ENCODE measurements at places on chromosomes 13 and 19.
A peak's percentile ranks its signal among the peaks of the same experiment; 100 is the strongest.

- DNase-seq = no peak
Observed at GRCh38 chr13:51659276-51660127, 75.2 kb downstream of the WDFY2 start.

DNA sequence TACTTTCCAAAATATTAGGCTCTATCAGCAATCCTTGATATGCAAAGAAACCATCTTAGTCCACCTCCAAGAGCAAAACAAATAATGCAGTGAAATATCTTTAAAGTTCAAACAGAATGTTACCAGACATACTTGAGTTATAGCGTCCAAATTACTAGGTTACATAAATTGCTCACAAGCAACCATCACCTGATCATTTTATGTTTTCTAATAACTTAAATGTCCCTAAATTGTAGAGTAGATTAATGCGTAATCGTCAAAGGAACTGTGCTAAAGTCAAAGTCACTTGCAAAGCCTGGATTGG, 350.6 kb upstream of the ARGLU1 start:
- no peak for DNase-seq

- DNase-seq = no peak
Observed at GRCh38 chr19:31402529-31403316, 53.5 kb upstream of the TSHZ3 start.

DNA sequence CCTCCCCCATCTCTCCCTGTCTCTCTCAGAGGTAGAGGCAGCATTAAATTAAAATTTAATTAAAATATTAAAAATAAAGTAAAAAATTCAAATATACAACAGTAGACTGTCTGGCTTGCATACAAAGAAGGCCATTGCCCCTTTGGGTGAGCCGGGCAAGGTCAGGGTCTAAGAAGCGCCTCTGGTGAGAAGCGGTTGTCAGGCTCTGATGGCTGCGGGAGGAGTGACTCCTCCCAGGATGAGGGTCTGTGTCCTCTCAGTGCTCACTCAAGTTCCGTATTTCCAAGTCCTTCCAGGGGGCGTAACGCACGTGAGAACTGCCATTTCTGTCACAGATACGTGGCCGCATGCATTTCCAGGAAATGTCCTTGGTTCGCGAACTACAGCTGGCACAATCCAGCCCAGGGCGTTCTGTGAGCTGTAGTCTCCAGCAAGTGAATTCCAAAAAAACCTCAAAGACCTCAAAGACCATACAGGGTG, 737 bp upstream of the ZNF181 start:
- peak; percentile 73 for DNase-seq

DNA sequence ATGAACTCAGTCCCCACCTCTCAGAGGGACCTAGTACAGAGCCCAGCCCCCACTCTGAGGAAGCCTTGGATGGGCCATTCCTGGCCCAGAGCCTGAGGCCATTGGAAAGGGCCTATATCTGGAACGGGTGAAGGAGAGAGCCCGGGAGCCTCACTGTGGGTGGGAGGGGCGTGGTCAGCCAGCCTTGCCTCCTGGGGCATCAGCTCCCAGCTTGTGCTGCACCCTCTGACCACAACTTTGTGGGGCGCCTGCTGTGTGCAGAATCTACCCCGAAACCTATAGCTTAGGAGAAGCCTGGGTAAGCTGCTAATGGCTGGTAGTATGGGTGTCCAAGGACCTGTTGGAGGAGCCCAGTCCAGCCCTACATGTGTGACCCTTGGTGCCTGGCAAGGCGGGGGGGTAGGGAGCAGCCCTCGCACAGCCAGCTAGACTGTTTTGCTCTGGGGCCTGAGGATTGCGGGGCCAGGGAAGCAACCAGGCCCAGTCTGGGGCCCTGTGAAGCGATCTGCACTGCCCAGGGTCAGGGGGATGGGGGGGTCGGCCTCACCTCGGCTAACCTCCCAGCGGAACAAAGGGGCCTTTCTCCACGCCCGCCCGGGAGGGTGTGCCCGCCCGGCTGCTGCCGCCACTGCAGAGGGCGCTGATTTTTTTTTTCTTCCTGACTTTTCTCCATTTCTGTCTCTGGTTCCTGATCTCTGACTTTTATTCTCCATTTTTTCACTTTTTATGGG, 42.3 kb downstream of the LYL1 start:
- no peak for DNase-seq

DNA sequence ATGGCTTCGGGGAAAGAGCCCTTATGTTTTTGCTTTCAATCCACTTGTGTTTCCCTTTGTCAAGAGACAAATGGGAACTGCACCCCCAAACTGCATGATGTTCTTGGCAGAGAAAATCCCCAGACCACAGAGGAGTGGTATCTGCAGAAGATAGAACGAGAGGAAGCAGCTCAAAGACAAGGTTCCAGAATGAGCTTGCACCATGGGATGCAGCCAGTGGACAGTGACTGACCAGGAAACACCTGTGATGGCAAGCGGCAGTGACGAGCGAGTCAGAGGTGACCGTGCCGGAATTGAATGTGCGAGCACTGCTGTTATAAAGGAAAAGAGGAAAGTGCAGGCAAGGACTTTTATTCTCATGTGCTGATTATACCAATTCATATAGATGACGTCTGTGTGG, 46.3 kb downstream of the IRS2 start:
- no peak for DNase-seq

DNA sequence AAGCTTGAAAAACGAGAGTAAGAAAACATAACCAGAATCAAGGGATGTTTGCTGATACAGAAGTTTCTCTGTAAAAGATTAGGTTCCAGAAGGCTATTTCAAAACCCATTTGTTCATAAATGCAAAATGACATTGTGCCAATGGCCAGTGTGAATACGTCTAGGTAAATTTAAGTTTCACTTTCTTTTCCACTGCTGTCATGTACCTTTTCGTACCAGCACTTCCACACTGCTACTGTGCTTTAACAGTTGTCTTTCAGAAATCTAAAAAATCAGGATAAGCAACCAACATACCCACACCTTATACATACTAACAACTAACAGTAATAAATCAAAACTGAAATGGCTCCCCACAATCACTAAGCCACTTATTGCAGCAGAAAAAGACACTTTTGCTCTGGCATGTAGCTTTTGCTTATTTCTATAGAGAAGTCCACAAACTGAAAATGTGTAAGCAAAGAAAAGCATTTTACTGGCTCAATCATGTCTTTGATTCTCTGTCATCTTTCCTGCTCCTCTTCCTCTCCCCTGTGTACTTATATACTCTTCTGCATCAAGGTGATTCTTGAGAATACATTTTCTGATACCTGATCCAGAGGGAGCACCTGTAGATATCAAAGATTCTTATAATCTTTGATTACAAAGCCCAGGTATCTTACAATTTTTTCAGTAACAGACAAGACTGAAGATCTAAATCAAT, 34.3 kb downstream of the ELF1 start:
- DNase-seq = no peak

DNA sequence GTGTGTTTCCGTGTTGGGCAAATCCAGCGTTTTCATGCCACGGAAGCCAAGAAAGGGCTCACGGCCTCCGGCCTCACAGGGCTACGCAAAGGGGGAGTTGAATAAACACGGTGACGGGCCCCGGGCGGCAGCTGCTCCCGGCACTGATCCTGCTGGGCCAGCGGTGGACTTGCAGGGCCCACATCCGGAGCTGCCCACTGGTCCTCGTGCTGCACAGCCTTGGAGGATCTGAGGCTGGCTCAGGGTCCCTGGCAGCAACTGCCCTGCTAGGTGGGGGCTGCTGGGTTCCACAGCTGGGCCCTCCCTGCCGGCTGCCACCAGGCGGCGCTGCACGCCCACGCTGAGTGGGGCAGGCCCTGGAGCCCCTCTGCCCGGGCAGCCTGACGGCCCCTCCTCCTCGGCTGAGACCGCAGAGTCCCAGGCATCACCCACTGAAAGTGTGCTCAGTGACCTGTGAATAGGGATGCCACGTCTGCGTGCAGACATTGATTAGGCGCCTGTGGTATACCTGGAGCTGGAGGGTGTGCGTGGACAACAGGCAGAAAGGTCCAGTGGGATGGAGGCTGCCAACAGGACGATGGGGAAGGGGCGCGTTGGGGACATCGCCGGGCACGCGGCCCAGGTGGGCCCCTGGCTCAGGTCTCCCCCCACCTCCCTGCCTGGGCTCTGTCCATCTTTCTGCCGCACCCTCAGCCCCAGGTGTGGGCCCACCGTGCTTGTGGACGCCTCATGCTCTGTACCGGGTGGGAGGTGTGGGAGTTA, 5.3 kb upstream of the HCN2 start:
- peak; percentile 47 for DNase-seq

DNA sequence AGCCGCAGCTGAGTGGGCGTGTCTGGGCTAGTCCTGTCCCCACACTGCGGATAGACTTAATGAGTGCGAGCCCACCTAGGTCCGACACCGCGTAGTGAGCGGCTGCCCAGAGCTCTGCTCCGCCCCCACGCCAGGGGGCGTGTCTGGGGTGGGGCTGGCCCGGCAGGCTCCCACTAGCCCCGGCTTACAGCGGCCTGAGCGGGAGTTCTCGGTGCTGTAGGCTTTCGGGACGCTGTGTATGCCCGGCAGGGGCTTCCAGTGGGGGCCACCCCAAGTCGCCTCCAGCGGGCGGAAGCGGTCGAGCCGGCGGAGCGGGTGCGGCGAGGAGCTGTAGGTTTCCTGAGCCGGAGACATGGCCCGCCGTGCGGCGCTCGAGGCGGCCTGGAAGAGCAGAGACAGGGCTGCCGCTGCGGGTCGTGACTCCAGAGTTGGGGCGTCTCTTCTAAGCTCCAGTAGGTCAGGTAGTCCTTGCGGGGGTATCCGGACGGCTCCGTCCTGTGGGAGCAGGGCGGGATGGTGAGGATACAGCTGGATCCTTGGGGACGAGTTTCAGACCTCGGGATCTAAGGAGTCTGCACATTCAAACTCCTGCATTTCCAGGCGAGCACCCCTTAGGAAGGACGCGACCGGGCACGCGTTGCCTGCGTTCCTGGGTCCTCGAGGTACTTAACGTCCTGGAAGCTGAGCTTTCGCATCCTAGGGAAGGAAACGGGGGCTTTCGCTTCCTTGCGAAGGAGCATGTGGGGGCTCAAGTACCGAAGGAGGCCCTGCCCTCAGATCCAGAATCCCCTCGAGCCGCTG, 1.2 kb downstream of the CGB7 start:
- DNase-seq = no peak

GRCh38 chr13:113746143-113746525, 12.9 kb upstream of the TMEM255B start:
- no peak for DNase-seq

- DNase-seq = no peak
Observed at GRCh38 chr13:26111797-26112196, 60.0 kb upstream of the SHISA2 start.

GRCh38 chr13:101845245-101846020, 393.0 kb downstream of the ITGBL1 start:
- DNase-seq = no peak

GRCh38 chr13:33863188-33863789, 45.3 kb downstream of the RFC3 start:
- DNase-seq = no peak

DNA sequence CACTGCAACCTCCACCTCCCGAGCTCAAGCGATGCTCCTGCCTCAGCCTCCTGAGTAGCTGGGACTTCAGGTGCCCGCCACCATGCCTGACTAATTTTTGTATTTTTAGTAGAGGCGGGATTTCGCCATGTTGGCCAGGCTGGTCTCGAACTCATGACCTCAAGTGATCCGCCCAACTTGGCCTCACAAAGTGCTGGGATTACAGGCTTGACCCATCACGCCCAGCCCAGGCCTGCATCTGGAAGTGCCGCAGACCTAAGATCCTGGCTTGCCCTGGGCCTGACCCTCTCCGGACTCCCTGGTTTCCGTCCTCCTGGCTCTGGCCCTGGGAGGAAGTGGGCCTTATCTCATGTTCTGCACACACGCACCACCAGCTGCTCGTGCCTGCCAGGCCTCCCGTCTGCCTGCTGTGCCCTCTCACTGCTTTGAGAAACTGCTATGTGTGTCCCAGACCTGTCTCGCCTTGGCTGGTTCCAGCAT, 4.7 kb upstream of the PTGIR start:
- DNase-seq = no peak

GRCh38 chr19:17510220-17510993, 1.0 kb upstream of the PGLS start:
- DNase-seq = no peak

- no peak for DNase-seq
Observed at GRCh38 chr13:23365652-23366051, 67.8 kb downstream of the SACS start.

GRCh38 chr19:8116437-8117293, 32.7 kb downstream of the FBN3 start:
- DNase-seq = no peak

DNA sequence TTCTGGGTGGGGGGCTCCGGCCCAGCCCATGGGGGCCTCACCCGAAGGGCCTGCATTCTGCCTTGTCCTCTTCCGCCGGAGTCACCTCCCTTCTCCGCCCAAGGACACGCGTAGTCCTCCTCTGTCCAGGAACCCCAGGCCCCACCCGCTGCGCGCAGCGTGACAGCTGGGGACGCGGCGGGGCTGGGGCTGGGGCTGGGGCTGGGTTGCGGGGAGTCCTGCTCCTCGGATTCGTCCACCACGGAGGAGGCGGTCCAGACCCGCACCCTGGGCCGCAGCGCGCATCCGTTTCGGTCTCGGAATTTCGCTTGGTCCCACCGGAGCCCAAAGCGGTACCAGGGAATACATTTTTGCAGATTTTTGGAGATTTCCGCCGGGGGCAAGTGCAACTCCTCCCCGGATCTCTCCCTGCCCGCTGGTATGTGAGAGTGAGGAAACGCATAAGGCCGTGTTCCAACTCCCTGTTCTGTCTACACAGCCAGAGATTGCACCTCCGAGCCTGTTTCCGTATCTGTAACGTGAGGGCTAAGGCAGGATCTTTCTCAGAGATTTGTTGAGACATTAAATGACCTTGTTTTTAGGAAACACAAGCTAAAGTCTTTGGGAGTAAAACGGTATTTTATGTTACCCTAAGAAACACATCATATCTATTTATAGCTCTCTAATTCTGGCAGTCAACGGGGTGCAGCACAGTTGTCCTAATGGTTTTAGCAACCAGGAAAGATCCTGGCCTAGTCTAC, at the start of gene COX7A1:
Gene COX7A1 (minus strand): TSS at position 96 of the 740 bp plus-strand sequence. CDS start 40 bp downstream, at position 56.
- DNase-seq = no peak

GRCh38 chr13:62512194-62513141, 1096.8 kb upstream of the PCDH20 start:
- DNase-seq = peak; percentile 12
